ENCODE measurements at places on chromosomes 12 and 14.

- DNase-seq, result no peak
Observed at GRCh38 chr12:101703487-101703886, 6.0 kb downstream of the CHPT1 start.

- no peak for DNase-seq
Observed at GRCh38 chr12:93223440-93224426, 154.0 kb upstream of the NUDT4 start.

DNA sequence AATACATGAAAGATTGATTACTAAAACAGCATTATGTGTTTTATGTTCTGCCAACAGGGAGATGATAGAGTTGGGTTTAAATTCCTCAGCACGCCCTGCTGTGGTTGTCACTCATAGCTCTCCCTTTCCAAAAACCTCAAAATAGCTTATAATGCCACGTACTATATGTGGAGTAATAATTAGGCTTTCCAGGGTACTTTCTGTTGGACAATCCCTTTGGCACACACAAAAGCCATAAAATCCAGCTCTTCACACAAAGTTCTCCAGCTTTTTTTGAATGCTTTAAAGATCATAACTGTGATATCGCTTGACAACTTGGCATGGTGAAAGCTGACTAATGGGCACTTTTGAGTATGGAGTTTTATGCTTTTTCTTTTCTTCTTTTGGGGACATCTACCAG, 145.3 kb upstream of the DCN start:
- no peak for DNase-seq

- no peak for DNase-seq
Observed at GRCh38 chr12:42343721-42344120, 17.8 kb downstream of the PPHLN1 start.

GRCh38 chr12:24555730-24556129, 393.2 kb downstream of the BCAT1 start:
- no peak for DNase-seq

DNA sequence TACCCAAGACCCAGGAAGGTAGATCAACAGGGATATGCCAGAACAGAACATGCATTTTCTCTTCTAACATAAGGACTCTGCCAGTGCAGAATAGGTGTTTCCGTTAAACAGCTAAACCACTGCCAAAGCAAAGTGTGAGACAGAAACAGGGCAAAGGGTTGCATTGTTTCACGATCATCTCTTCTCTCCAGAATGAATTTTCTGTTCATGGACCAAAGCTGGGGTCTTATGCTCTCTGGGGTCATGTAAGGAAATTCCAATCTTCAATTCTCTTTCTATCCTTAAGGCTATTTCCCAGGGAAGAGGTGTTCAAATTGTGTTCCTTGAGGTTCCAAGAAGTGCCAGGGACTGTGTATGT, 10.9 kb downstream of the PSMB5 start:
- DNase-seq, result no peak
